ENCODE measurements at places on chromosomes 6 and 20. TPM values are rescaled to one million over a fixed set of nuclear protein-coding genes. Genes with fewer than 3 reads are reported as not detected.

DNA sequence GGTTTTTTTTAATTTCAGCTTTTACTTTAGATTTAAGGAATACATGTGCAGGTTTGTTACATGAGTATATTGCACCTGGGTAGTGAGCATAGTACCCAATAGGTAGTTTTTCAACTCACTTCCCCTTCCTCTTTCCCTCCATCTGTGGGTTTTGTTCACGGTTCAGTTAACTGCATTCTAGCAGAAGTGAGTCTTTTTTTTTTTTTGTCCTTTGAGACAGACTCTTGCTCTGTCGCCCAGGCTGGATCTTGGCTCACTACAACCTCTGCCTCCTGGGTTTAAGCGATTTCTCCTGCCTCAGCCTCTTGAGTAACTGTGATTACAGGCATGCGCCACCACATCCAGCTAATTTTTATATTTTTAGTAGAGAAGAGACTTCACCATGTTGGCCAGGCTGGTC lies 8.7 kb downstream of the UBR2 start:
- no peak for DNase-seq

DNA sequence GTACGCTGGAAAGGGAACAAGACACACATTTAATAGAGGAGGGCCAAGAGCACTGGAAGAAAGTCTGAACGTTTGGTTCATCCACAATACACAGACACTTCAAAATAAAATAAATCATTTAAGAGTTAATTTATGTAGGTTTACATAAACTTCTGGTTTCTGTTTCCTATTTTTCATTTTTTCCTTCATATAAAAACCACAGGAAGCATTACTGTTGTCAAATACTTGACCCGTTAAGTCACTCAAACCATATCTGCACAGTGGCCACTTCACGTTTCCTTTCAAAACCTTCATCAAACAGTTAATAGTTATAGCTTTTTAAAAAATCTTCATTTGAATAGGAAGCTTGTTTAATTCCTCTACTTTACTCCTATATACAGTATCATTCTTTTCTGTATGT lies 257.6 kb upstream of the THEMIS start:
- DNase-seq = no peak

- DNase-seq = no peak
Measured at GRCh38 chr6:14596410-14596809, 478.8 kb downstream of the CD83 start.

GRCh38 chr20:24537210-24537609 lies 67.8 kb downstream of the SYNDIG1 start:
- DNase-seq = no peak

- DNase-seq = no peak
Measured at GRCh38 chr6:16966791-16967469, 134.9 kb upstream of the STMND1 start.

GRCh38 chr6:113857556-113858479 lies 673 bp downstream of the MARCKS start:
- peak; percentile 43 for DNase-seq

- DNase-seq = no peak
Measured at GRCh38 chr6:162708971-162709370, 18.6 kb downstream of the PRKN start.

Gene MACROD2
- 47.7 TPM for total RNA-seq

Gene SRF
- 9.8 TPM for total RNA-seq

Gene LKAAEAR1
- total RNA-seq = 2.9 TPM

Gene ID4
- 123 TPM for total RNA-seq

Gene BICRAL
- total RNA-seq = 23.2 TPM

All from frontal cortex (tissue), 4 donors.